Nasal cavity respiratory epithelium epithelial cell of viscerocranial mucosa (primary cell): ENCODE measurements at places on chromosomes 2 and 18. TPM values are rescaled to one million over a fixed set of nuclear protein-coding genes. Genes with fewer than 3 reads are reported as not detected.

Gene CCBE1
- total RNA-seq, result 0.28 and 2.1 TPM in 2 replicates

Gene PECR
- 8.5 and 21.5 TPM in 2 replicates for total RNA-seq

Gene SERPINB11
- total RNA-seq, result under 0.01 and 0.93 TPM in 2 replicates

Gene LYPD6B
- total RNA-seq, result 10.9 and 11.1 TPM in 2 replicates

Gene TYW5
- total RNA-seq, result 14.0 and 14.1 TPM in 2 replicates

Gene DOK6
- 0.07 TPM in 1 of 2 replicates, not detected in the other for total RNA-seq

Gene WDR7
- total RNA-seq, result 17.8 and 24.7 TPM in 2 replicates

Gene ZNF519
- total RNA-seq, result 1.0 and 2.3 TPM in 2 replicates

Gene LHCGR
- not detected in 2 replicates for total RNA-seq

Gene CELF4
- 0.07 TPM in 1 of 2 replicates, not detected in the other for total RNA-seq

Gene CCDC88A
- 20.5 and 23.5 TPM in 2 replicates for total RNA-seq

Gene SYT4
- total RNA-seq, result not detected in 2 replicates

Gene GDF7
- total RNA-seq, result under 0.01 TPM in 2 replicates

Gene PMAIP1
- 58.2 and 74.2 TPM in 2 replicates for total RNA-seq

Gene SMARCAL1
- 10.9 and 21.0 TPM in 2 replicates for total RNA-seq

Gene SKOR2
- total RNA-seq, result not detected in 2 replicates

Gene ANKRD36B
- 5.8 and 23.4 TPM in 2 replicates for total RNA-seq

Gene LYG2
- total RNA-seq, result not detected in 2 replicates

Gene FOXD4L1
- total RNA-seq, result under 0.01 and 0.21 TPM in 2 replicates

Gene CCDC102B
- 1.2 and 1.4 TPM in 2 replicates for total RNA-seq

Gene FAM124B
- total RNA-seq, result not detected in 2 replicates

Gene SERPINB4
- 1.7 and 63.5 TPM in 2 replicates for total RNA-seq

Gene ASPRV1
- total RNA-seq, result 0.21 and 0.34 TPM in 2 replicates

Gene TUBA3E
- total RNA-seq, result not detected in 2 replicates

Gene DLX1
- 0.14 and 0.68 TPM in 2 replicates for total RNA-seq

Gene CCNT2
- 27.3 and 43.1 TPM in 2 replicates for total RNA-seq

Gene RETSAT
- 85.4 and 99.7 TPM in 2 replicates for total RNA-seq

Gene SERPINB3
- total RNA-seq, result 32.5 and 258 TPM in 2 replicates

Gene ANKRD53
- 0.07 TPM in 1 of 2 replicates, not detected in the other for total RNA-seq

Gene ADCY3
- total RNA-seq, result 29.0 and 77.0 TPM in 2 replicates

Gene ZCCHC2
- 10.3 and 23.6 TPM in 2 replicates for total RNA-seq

Gene PID1
- total RNA-seq, result 3.3 and 3.8 TPM in 2 replicates

Gene GAREM2
- 0.34 and 0.50 TPM in 2 replicates for total RNA-seq

Gene CYP27A1
- total RNA-seq, result 0.34 and 0.64 TPM in 2 replicates

Gene CERS6
- 52.6 and 69.6 TPM in 2 replicates for total RNA-seq

Gene PCARE
- total RNA-seq, result under 0.01 TPM in 1 of 2 replicates, not detected in the other
